Dorsolateral prefrontal cortex (tissue), 122 donors: ENCODE measurements at places on chromosomes 16 and 17.

GRCh38 chr16:27801289-27801945 is 251.5 kb downstream of the KATNIP start:
- no peak for DNase-seq

- DNase-seq: no peak
Observed at GRCh38 chr17:17175917-17176316, 30.2 kb downstream of the PLD6 start.

GRCh38 chr17:55458978-55459377 is 37.3 kb upstream of the MMD start:
- no peak for DNase-seq

GRCh38 chr16:50539053-50539695 is 9.0 kb upstream of the NKD1 start:
- no peak for DNase-seq

GRCh38 chr16:84566545-84567257 is 51.2 kb downstream of the COTL1 start:
- DNase-seq: no peak

GRCh38 chr17:60641126-60641525 is 36.5 kb upstream of the BCAS3 start:
- no peak for DNase-seq

GRCh38 chr17:73882590-73882989 is 238.3 kb upstream of the SDK2 start:
- no peak for DNase-seq

DNA sequence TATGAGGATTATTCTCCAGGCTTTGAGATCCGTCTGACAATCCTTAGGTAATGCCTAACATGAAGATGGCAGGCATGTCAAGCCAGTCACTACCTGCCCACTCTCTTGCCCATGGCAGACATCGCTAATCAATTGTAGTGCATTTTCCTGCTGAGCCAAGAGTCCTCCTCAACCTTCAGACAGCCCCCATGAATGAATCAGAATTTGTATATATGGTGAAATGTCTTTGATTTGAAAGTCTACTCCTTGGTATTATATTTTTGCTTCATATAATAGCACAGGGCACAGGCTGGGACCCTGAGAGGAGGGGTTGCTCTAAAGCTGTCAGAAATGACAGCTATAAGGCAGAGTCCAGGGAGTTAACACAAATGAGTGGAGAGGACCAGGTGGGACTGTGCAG is 27.0 kb upstream of the COQ7 start:
- DNase-seq: no peak

GRCh38 chr16:68506331-68507053 is 32.6 kb upstream of the ZFP90 start:
- DNase-seq: no peak

DNA sequence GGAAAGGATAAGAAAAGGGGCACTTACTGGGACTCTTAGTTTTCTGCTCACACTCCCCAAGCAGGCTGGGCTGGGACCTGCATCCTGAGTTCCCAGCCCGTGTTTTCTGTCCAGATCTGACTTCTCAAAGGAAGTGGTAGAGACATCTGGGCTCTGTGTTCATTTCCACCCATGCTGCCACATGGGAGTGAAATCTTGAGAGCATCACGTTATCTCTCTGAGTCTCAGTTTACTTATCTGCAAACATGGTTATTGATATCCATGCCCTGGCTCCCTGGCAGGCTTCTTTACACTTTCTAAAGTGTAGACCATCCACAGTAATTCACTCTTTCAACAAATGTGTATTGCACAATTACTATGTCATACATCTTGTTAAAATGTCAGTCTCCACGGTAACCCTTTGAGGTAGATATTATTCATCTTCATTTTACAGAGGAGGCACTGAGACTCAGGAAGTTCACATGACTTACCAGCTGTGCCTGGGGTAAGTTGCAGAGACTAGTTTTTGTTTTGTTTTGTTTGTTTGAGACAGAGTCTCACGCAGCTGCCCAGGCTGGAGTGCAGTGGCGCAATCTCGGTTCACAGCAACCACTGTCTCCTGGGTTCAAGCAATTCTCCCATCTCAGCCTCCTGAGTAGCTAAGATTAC is 3.4 kb downstream of the ZNF688 start:
- no peak for DNase-seq

DNA sequence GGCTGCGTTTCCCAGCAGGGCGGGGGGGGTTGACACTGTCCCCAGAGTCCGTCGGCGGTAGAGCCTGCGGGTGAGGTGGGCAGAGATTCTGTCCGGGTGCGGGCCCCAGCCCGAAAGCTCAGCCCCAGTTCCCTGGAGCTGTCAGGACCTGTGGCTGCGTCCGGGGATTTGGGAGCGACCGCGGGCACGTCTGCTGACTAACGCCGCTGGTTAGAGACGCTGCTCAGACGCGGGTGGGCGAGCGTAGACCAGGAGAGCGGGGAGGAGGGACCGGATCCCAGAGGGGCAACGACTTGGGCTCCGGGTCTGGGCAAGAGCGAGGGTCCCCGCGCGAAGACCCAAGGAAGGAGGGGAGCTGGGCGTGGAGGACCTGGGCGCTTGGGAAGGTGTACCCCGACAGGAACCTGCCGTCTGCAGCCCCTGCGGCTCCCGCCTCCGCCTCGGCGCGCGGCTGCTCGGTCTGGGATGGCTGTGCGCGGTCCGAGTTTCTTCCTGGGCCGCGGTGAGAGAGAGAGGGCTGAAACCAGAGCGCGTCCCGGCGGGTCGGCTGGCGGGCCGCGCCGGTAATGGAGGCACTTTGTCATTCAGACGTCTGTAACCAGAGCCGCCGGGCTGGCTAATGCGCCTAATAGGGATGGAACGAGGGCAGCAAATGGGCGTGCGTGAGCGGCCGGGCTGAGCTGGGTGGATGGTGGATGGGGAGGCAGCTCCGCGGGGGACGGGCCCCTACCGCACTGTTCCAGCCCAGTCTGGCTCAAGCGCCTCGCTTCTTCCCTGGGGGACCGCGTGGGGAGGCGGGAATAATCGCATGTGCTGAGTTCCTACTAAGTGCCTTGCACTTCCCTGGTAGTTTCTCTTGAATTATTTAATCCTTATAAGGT is 2.3 kb downstream of the NGFR start:
- no peak for DNase-seq

DNA sequence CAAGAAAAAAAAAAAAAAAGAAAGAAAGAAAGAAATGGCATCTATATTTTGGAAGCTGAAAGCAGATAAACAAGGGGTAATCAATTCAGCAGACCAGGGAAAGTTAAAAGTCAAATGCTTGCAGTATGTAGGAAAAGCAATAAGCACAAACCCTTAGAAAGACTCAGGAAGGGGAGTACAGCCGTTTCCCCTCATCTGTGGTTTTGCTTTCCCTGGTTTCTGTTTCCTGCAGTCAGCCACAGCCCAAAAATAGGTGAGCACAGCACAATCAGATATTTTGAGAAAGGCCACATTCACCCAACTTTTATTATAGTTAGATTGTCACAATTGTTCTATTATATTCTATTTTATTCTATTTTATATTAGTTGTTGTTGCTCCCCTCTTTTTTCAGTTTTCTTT is 14.4 kb upstream of the ALOX12 start:
- no peak for DNase-seq

DNA sequence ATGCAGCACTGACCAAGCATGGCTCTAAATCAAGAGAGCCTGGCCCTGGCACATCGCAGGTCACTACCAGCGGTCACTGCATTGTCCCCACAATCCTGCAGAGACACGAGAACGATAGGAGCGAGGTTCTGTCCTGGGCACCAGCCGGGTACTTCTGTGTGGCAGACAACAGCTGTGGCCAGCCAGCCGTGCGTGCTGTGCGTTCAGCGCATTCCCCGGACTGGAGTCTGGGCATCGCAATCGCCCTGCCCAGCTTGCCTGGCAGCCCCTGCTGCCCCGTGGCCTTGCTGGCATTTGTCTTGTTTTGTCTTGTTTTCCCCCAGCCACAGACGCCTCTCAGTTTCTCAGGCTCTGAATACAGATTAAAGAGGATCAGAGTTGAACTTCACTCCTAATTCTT is 33.9 kb downstream of the COTL1 start:
- peak; percentile 77 for DNase-seq

- DNase-seq: no peak
Observed at GRCh38 chr17:74161503-74161875, 42.0 kb upstream of the RPL38 start.

GRCh38 chr16:87387942-87388817 is 4.0 kb upstream of the MAP1LC3B start:
- DNase-seq: peak; percentile 96

DNA sequence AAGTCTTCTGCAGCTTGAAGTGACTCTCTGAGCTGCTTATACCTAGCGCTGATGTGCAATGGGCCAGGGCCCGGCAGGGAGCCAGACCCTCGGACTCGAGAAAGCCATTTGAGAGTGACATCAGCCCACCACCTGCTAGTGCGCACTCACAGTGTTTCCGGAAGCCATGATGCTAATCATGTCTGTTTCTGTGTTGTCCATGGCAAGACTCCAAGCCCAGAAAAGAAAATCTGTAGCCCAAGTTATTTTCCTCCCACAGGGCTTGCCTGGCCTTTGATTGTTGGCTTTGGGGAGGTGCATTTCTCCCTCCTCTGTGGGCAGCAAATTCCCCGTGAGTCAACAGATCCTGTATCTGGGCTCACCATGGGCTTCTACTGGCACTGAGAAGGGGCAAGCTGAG is 1.8 kb upstream of the CDRT4 start:
- no peak for DNase-seq

- no peak for DNase-seq
Observed at GRCh38 chr17:70138291-70138865, 31.0 kb upstream of the KCNJ2 start.

DNA sequence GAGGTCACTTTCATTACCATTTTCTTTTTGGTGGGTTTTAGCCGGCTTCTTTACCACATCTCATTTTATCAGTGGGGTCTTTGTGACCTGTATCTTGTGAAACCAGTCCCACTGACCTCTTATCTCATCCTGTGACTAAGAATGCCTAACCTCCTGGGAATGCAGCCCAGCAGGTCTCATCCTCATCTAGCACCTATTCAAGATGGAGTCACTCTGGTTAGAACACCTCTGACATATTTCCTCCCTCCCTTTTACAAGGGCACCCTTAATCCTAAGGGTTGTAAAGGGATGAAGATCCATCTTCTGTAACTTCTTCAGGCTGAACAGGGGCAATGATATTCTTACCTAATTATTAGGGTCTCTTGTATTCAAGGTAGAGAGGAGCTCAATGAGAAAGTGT is 107.9 kb upstream of the HAS3 start:
- DNase-seq: no peak

- no peak for DNase-seq
Observed at GRCh38 chr16:75012380-75013081, 13.7 kb downstream of the ZNRF1 start.

DNA sequence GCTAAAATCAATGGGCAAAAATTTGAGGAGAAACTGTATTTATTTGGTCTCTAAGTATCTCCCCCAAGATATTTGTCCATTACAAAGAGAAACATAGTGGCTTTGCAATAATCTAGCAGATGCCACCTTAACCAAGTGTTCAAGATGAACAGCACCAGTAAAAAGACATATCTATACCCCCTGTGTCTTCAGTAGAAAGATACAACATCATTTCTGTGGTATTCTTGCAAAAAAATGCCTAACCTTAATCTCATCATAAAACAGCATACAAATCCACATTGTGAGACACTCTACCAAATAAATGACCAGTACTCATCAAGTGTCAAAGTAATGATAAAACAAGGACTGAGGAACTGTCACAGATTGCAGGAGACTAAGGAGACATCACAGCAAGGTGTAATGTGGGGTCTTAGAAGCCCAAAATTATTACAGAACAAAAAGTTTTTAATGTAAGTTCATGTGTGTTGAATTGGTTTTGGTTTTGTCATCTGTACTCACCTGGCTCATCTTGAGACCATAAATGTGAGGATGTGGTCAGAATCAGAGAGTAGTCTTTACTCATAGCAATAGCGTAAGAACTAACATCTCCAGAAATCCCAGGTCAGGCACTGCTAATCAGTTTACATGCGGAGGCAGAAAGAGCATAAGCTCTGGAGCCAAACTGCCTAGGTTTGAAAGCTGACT is 77.2 kb downstream of the AATF start:
- DNase-seq: no peak

GRCh38 chr17:75619506-75620431 is 13.5 kb upstream of the SMIM5 start:
- no peak for DNase-seq

GRCh38 chr17:32658470-32659418 is 172.0 kb downstream of the CDK5R1 start:
- DNase-seq: no peak

GRCh38 chr17:280901-281300 is 71.7 kb downstream of the RPH3AL start:
- DNase-seq: no peak

GRCh38 chr17:17603178-17603894 is 11.8 kb upstream of the PEMT start:
- DNase-seq: no peak

DNA sequence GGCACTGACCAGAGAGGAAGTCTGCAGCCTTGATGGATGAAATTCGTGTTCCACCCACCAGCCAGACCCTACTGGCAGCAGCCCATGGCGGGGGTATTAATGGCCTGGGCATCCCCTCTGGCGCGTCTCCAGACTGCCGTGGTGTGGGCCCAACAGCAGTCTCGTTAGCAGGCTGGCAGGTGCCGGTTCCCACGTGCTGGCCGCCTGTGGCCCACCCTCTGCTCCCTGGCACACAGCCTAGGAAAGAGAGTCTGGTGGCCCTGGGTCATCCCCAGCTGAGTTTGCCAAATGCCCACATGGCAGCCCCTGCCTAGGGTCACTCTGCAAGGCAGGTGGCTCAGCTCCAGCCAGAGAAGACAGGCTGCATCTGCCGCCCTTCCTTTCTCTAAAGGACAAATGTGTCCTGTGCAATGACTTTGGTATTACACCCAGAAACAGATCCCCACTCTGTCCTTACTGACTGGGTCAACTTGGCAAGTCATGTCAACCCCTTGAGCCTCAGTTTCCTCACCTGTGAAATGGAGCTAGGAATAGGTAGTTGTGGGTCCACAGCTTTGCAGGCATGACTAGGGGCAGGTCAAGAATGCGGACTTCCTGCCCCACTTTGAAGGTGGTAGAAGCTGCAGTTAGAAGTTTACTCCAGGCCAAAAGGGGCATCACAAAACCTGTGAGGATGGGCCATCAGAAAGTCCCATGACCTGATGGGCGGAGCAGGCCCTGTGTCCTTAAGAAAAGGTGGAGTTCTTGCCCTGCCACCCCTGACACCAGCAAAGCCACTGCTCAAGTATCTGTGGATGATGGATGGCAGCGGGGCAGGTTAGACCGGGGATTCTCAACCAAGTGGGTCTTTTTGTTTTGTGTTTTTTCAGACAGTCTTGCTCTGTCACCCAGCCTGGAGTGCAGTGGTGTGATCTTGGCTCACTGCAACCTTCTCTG is 76.6 kb downstream of the ABCC6 start:
- no peak for DNase-seq

DNA sequence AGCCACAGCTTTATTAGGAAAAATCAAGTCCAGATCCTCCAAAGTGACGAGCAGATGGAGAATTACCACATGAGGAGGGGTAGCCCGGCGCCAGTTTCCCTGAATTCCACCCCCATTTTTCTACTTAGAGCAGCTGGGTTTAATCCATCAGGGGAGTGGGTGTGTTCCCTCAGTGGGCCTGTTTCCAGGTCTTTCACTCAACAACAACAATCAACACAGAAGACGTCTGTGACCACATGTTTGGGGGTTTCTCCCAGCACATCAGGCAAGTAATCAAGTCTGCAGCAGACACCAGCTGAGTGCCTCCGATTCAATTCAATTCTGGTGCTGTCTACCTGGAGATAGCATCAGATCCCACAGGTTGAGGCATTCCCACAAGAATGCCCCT is 6.8 kb downstream of the SLC6A2 start:
- no peak for DNase-seq
